Naive thymus-derived CD8-positive, alpha-beta T cell (primary cell): ENCODE measurements at places on chromosomes 1 and 21.

GRCh38 chr1:167483790-167484189 lies 34.5 kb downstream of the CD247 start:
- no peak for DNase-seq

GRCh38 chr1:70293186-70293843 lies 61.2 kb downstream of the ANKRD13C start:
- no peak for DNase-seq

- no peak for DNase-seq
Observed at GRCh38 chr1:224641030-224641429, 24.9 kb downstream of the CNIH3 start.

DNA sequence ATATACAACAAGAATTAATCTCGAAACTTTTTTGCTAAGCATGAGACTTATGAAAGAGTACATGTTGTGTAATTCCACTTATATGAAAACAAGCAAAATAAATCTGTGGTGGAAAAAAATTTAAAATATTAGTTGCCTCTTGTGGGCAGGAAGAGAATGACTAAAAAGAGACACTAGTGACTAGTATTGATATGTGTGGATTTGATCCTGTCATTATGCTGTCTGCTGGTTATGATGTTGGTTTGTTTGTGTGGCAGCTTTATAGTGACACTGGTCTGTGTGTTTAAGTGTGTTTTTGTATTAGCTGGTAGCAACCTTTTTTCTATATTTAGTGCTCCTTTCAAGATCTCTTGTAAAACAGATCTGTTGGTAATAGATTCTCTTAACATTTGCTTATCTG lies 267.8 kb upstream of the NRIP1 start:
- no peak for DNase-seq

DNA sequence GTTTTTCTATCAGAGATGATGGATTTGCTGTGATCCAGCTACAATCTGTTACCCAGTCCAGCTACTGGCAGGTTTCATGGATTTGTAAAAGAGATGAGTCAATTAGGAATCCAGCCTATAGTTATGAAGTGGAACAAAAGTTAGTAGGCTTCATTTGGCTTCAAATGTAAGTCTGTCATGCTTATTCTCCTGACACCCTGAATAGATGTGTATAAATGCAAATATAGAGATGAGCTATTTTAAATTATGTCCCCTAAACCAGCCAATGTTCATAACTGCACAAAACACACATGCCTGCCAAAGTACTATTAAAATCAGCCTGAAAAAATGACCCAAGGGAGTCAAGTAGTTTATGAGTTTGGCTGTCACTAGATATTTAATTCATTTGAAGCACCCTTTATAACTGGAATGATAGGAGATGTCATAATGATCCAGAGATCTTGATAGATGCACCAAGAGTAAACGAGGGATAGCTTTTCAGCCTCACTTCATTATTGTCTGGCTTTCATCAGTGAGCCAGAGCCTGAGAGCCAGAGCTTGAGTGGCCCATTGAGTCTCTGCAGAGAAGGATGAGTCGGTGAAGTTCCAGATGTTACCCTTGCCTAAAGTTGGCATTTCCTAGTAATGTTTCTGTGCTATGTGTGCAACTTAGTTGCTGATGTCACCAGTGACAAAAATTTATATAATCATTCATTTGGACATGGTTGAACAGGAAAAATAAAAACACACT lies 11.8 kb upstream of the NTMT2 start:
- DNase-seq: no peak

DNA sequence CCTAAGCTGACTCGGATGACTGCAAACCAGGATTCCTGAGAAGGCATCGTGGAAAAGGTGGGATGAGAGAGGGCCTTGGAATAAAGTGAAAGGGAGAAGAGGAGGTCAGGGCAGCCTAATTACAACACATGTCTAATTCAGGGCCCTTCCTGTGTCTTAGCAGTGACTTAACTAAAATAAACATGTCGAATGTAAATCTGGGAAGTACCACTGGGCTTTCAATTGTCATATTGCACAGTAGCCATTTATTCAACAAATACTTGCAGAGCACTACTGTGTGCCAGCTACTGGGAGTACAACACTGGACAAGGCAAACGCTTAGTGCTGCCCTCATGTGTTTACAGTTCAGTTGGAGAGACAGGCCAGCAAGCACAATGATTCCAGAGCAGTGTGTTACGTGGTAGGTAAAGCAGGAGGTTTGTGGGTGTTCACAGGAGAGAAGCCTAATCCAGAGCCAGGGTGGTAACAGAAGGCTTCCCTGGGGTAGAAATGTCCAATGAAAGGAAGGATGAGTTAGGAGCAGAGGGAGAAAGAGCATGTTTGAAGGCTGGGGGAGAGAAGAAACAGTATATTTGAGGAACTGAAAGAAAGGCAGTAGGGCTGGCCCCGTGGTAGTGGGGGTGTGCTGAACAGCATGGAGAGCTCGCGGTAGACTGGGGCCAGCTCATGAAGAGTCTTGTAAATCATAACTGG lies 38.0 kb upstream of the RASAL2 start:
- DNase-seq: no peak

GRCh38 chr1:109271458-109271857 lies 11.5 kb downstream of the PSRC1 start:
- no peak for DNase-seq

DNA sequence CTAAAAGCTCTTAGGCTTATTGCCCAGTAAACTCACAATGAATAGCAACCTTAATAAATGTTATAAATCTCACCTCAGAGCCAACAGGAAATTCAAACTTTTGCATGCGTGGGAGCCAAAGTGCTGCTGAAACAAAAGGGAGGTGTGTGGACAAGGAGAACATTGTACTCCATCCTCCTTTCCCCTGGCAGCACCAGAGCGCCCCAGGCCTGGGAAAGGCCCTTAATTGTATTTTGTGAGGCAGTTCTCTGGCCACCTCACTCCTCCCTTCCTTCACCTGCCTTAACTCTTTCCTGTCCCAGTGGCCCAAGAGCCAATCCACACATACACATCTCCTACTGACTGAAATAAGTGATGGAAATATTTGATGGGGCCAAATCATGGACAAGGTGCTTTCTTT lies 648.5 kb downstream of the LMO4 start:
- no peak for DNase-seq

- DNase-seq: no peak
Observed at GRCh38 chr1:85296980-85297379, 20.5 kb upstream of the BCL10 start.

DNA sequence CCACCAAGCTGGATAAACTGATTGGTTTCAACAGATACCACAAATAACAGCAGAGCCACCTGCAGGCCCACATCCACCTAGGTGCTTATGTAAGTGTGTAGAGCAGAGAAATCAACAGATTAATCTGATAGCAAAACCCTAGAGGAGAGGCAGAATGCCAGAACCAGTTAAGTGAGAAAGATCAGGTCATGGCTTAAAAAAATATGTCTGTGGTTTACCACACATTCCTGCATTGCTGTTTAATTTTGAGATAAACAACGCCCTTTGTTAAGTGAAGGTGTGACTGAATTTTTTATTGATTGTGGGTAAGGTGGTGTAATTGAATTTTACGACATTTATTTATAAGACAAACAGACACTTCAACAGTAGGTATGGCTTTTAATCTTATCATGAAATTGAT lies 21.2 kb downstream of the CRNN start:
- no peak for DNase-seq

- DNase-seq: no peak
Observed at GRCh38 chr1:59025898-59026426, 242.1 kb upstream of the JUN start.

- DNase-seq: no peak
Observed at GRCh38 chr1:55347041-55347440, 131.9 kb upstream of the USP24 start.

- DNase-seq: no peak
Observed at GRCh38 chr1:75328691-75329090, 194.5 kb downstream of the LHX8 start.

- no peak for DNase-seq
Observed at GRCh38 chr1:227885648-227886502, 61.9 kb downstream of the WNT9A start.
